ENCODE measurements at places on chromosomes 3 and 15.

GRCh38 chr3:62940771-62941563, 65.8 kb upstream of the CADPS start:
- DNase-seq = no peak

DNA sequence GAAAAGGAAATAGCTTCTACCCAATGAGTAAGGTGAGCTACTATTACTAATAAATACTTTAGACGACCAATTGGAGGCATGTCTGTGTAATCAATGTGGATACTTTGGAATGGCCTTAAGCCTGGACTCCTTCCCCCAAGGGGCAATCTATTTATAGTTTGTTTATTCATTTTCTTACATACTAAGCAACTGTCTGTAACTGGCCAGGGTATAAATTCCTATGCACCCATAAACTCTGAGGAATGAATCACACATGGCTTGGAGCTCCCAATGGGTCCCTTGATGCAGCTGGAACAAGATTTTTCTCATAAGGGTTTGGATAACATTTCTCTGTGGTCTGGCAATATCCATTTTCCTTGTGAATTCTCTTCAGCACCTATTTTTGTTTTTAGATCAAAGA, 506.8 kb downstream of the EDEM1 start:
- no peak for DNase-seq

- no peak for DNase-seq
These were observed 163.5 kb downstream of the GOLGA6L4 start for GRCh38 chr15:84398763-84399701.

DNA sequence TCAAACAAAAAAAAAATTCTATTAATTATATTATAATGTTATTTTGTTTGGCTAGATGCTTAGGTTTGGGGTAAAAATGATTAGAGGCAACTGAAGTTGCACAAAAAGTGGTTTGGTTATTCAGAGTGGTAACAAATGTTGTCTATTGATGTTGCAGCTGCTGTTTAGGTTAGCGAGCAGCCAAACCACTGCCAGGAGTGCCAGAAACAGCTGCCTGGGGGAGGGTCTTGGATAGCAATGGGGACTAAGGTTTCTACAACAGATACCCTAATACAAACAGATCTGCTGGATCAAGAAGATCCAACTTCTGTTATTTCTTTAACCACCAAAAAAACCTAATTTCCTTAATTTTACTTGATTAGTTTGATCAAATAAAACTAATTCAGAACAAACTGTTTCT, 26.6 kb downstream of the BTLA start:
- DNase-seq = no peak

- DNase-seq = no peak
These were observed 1.3 kb upstream of the LYSMD4 start for GRCh38 chr15:99734575-99734974.

DNA sequence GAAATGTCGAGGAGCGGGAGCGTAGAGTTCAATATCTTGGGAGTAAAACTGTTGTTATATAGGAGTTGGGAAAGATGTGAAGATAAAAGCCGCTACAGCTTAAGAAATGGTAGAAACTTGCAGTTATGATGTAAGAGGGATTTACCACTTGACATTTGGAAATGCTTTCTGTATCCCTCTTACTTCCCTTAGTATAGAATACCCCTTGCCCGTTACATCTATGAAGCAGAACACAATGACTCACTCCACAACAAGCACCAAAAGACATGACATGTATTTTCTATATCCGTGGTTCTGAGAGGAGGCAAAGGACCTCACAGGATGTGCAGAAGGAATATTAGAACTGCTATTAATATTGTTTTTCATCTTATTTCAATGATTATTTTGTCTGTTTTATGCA, 254.2 kb upstream of the NR2F2 start:
- no peak for DNase-seq
